ENCODE measurements at places on chromosomes 2 and 18.

GRCh38 chr2:233674314-233674713 is 2.6 kb downstream of the UGT1A9 start:
- DNase-seq, result no peak

DNA sequence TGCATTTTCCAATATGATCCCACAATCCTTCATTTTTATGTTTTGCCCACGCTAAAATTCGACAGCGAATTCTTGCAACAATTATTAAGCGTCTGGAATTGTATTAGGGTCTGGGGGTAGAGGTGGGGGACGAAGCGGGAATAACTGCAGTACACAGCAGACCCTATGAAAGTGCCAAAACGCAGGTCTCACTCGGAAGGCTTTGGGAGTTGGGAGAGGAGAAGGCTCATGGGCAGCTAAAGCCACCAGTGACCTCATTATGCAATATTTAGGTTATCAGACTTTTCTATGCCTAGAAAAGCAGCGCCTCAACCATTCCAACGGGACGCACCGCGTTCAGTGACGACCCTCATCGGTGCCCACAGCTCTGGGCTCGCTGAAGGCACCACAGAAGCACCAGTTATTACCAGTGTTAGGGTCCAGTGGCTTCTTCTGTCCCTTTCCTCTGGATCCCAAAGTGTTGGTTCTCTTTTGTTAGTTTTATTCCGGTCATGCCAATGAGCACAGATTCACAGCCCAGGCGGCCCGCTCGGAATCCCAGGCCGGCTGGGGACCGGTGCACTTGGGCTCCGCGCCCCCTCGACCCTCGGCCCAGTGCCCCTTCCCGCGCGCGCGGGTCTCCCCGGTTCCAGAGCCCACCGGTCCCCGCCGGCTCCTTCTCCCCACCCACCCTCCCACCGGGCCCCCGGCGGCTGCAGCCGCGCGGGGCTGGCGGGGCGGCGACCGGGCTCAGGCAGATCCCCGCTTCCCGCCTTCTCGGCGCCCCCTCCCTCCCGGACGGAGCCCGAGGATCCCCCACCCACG is 737 bp upstream of the MAPK4 start:
- no peak for DNase-seq

DNA sequence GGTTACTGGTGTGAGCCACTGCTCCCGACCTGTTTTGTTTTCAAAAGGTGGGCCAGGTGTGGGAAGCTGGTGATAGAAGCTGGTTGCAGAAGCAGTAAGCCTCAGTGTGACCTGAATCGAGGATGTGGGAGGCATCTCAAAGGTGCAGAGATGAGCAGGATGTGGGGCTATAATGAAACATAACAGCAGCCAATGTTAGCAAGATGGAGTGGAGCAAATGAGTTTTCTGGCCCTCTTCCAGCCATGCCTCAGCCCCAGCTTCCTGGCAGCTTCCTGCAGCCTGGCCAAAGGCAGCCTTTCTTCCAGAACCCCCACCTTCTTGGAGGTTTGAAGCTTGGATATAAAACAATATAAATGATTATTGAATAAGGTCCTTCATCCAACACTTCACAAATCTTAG is 184.8 kb downstream of the NCK2 start:
- DNase-seq, result no peak

DNA sequence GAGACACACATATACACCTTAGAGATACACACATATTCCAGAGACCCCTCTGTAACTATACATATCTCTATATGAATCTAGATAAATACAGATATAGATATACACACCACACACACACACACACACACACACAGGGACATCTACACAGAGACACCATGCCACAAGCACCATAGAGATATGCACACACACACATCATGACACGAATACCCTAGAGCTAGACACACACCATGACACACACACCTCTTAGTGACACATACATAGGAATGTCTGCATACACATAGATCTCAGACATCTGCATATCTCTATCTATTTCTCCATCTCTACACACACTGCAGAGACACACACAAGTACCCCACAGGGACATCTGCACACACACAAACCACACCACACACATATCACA is 270.0 kb downstream of the CYRIA start:
- no peak for DNase-seq

DNA sequence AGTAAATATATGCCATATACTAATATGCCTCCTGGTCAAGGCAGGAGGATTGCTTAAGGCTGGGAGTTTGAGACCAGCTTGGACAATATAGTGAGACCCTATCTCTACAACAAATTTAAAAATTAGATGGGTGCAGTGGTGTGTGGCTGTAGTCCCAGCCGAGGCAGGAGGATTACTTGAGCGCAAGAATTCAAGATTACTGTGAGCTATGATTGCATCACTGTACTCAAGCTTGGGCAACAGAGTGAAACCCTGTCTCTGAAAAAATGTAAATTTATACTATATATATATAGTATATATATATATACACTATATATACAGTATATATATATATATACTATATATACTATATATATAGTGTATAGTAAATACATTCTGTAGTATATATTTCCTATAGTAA is 30.0 kb upstream of the NPC1 start:
- no peak for DNase-seq

DNA sequence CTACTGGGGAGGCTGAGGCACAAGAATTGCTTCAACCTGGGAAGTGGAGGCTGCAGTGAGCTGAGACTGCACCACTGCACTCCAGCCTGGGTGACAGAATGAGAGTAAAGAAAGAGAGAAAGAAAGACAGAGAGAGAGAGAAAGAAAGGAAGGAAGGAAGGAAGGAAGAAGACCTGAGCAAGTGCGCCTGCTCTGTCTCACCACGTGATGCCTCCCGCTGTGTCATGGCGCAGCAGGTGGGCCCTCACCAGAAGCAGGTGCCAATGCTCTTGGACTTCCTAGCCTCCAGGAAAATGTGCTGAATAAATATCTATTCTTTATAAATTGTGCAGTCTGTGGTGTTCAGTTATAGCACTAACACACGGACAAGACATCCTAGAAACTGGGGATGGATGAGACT is 270.0 kb downstream of the CYP26B1 start:
- DNase-seq, result no peak

DNA sequence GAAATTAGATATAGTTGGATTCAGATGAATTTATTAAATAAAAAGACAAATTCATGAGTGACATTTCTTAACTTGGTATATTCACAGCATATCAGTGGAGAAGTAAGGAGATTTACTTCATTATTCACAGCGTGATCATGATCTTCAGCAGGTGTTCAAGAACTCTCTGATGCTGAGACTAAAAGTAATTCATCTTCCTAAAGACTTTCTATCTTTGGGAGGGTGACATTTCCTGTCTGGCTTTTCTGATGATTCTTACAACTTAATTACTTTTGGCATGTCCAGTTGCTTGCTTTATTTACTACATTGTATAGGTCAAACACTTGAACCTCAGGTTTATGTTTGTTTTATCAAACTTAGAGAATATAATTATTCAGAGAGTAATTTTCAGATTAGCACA is 224.6 kb downstream of the PLCL1 start:
- no peak for DNase-seq

DNA sequence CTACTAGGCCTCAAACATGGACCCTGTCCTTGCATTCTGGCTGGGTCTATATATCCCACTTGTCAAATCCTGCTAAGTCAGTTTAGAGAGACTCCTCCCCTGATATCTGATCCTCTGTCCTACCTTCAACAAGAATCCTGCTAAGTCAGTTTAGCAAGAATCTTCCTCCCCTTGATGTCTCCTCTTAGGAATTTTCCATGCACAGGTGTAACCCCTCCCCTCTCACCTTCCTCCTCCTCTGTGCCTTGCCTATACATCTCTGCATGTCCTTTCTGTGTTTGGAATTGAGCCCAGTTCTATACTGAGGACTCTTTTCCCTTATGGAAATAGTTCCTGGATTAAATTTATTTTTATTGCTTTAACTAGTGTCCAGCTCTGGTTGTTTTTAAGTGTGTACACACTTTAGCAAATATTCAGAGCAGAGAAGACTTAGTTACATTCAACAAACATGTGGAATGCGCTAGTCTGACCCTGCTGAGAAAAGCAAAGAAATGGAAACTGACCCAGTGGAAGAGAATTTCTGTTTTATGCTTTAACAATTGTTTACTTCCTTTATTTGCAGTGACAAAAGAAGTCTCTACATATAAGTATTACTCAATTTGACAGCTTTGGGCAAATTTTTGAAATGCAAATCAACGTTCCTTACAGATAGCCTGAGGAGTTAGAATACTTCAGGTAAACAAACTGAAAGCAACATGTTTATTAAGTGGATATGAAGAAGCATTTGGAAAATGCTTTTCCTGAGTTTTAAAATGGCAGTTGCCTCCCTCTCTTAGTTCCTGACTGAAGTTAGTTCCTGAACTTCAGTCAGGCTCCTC is 80.6 kb downstream of the RIT2 start:
- DNase-seq, result no peak

All from putamen (tissue), 1 donor.